ENCODE measurements at places on chromosomes 5 and 9. TPM values are rescaled to one million over a fixed set of nuclear protein-coding genes. Genes with fewer than 3 reads are reported as not detected.

GRCh38 chr5:179700401-179700918 is 1.7 kb downstream of the CANX start:
- no peak for DNase-seq

GRCh38 chr9:126342621-126343031 is 16.0 kb downstream of the MVB12B start:
- no peak for DNase-seq

DNA sequence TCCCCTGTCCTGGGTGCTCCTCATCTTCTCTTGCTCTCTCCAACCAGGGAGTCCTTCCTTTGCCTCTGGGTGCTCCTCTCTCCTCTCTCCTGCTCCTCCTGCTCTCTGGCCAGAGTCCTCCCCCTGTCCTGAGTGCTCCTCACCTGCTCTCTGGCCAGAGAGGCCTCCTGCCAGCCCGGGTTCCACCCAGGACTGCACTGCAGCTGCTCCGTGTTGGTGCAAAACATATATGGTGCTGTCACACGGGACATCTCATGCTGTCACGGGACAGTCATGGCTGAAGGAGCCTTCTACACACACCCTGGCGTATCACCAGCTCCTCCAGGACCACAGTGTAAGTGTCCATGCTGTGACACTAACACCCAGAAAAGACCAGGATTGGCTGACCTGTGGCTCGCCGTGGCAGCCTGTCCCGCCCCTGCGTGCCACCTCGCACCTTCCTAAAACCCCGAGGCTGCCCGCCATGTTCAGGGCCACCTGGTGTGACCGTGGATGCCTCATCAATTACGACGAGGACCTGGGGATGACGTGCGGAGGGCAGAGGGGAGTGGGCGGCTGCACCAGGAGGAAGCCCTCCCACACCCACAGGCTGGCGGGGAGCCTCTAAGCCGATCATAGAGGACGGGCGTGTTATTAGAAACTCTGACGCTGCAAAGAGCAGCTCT is 27.9 kb upstream of the SLC6A3 start:
- no peak for DNase-seq

DNA sequence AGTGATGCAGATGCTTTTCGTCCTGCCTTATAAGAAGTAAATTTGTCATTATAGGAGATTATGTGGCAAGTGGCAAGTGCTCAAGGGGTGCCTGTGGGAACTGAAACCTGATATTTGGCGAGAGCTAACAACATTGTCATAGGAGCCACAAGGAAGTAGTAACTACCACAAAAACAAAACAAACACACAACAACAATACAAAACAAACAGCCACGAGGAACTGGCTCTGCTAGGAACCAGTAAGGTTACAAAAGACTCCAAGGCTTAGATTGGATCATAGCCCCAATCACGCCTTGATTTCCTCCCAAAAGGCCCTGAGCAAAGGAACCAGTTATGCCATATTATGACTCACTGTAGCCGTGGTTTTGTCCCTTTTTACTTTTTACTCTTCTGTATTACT is 1045.2 kb downstream of the CDH12 start:
- DNase-seq: no peak

DNA sequence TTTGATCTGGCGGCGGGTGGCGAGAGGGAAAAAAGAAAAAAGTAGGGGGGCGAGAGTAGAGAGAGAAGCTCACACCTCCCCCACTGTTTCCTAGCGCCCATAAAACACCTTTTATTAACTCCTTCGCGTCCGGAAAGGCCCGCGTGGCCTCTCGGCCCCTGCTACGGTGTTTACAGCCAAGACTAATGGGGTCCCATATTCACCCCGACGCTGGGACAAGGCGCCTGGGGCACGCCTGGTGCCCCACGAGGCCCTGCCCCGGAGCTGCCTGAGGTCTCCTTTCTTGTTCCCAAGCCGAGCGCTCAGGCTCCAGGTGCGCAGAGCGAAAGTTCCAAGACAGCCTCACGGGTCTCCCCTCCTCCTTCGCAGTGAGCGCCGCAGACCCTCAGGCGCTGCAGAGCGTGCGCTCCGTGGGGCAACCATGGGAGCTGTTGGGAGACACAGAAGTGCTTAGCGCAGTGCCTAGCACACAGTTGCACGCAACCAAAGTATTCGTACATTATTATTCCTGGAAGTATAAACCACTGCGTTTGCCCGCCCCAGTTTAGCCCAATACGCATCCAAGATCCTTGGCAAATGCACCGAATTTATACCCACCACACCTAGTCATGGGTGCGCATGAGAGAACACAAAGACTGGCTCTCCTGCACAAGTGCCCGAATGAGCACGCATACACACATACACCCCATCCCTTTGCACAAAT is 4.3 kb downstream of the HAND1 start:
- no peak for DNase-seq

DNA sequence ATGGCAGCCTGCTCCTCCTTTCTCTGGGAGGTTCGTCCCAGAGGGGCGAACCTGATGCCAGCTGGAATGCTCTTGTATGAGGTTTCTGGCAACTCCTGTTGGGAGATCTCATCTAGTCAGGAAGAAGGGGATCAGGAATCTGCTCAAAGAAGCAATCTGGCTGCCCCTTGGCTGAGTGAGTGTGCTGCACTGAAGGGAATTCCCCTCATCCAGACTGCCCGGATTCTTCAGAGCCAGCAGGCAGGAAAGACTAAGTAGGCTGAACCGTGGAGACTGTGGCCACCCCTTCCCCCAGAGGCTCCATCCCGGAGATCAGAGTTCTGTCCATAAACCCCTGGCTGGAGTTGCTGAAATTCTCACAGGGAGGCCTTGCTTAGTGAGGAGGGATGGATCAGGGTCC is 476.0 kb downstream of the CSNK1G3 start:
- DNase-seq: no peak

DNA sequence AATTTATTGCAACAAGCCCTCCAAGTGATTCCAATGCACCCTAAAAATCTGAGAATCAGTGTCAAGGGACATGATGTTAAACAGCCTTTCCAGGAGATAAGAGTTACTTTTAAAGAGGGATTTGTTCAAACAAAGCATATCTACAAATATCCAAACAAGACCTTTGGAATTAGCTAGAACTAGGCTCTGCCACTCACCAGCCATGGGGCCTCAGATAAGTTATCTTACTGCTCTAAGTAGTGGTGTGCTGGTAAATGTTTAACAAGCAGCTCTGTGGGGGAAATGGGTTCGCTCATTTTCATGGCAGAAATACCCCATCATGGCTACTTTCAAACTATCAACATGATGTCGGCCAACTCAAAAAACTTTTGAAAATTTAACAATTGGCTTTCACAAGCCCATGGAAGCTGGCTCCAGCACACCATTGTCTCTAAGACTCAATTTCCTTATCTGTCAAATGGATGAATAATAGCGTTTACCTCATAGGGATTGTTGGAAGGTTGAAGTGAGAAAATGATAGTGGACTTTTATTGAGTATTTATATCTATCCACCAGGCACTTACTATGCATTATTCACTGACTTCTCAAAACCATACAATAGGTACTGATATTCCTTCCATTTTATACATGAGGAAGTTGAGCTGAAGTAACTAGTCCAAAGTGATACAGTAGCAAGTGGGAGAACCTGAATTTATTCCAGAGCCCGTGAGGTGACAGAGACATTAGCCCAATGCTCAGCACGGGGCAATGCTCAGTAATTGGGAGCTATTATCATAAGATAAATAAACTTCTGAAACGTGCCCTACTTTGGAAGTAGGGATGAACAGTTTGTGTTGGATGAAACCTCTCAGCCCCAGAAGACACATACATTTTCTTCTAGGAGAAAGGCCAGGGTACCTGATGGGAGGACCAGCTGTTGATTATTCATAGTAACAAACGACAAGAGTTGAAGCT is 43.2 kb downstream of the SH3RF2 start:
- no peak for DNase-seq

DNA sequence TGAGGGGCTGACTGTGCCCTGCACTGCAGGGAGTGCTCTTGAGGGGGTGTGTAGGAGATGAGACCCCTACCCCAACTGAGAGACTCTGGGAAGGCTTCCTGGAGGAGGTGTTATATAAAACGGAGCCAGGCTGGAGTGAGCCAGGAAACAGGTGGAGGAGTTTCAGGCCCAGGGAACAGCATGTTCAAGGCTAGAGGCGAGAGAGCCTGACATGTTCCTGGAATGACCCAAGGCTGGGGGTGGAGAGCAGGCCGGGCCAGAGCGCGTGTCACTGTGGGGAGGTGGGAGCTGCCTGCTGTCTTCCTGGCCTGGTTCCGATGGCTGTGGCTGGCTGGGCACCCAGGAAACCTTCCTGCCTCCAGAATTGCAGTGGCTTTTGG is 48.7 kb downstream of the RXRA start:
- no peak for DNase-seq

DNA sequence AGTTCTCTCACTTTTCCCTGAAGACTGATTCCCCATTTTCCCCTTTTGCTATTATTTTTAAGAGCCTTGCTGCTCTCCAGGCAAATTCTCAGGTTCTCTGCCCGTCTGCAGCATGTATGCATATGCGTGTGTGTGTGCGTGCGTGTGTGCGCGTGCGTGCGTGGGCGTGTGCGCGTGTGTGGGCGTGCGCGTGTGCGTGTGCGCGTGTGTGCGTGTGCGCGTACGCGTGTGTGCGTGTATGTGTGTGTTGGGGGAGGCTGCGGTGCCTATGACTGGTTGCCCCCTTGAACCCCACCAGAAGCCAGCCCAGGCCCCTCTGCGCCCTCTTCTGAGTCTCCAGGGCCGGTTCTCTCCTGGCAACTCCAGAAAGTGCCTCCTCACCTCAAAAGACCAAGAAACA is 987 bp upstream of the FOXI1 start:
- no peak for DNase-seq

DNA sequence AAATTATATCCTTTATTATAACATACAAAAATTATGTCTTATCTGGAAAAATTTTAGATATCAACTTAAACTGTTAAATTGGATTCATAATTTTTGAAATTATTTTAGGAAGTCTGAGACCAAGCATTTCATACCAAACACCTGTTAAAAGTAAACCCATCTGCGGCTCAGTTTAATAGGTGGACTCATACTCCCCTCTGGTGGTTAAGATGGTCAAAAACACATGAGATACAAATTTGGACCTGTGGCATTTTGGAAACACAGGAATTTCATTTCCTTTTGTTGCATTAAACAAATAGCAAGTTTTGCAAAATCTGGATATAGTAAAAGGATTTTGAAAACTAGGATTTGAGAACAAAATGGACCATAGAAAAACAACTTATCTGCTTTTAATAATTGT is 53.7 kb downstream of the RGMB start:
- no peak for DNase-seq

- DNase-seq: no peak
These were observed 15.6 kb downstream of the PSD2 start for GRCh38 chr5:139811274-139811607.

DNA sequence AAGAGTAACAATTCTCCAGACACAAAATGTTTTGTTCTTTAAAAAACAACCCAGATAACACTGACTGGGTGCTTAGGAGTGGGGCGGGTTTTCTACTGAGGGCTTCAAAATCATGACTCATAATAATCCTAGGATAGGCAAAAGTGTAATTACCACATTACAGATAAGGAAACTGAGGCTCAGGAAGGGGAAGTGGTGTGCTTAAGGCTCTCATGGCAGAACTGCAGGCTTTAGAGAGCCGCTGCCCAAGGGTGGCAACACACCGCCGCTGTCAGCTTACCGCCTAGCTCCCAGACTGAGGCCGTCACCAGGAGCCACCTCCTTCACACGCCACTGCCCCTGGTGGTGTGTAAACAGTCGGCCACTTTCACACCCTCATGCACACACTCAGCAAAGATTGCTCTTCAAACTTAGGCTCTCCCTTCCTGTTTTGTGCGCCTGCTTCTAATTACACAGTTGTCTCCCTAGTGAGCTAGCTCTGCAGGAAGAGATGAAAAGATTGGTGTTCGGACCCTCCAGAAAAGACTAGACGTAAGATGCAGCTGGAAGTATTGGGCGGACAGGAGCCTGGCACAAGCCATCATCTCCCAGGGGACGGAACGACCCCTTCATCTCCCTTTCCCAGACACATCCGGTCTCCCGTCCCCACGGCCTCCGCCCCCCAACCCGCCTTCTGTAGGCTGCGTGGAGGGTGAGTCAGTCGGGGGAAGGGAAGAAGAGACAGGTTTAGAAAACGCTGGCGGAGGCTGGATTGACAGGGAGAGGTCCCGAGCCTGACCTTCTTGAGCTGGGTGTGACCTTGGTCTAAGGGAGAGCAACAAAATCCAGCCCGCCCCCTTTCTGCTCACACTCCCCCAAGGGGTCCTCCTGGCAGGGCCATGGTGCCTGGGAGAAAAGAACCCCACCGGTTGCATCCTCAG is 162.7 kb downstream of the SYK start:
- no peak for DNase-seq

DNA sequence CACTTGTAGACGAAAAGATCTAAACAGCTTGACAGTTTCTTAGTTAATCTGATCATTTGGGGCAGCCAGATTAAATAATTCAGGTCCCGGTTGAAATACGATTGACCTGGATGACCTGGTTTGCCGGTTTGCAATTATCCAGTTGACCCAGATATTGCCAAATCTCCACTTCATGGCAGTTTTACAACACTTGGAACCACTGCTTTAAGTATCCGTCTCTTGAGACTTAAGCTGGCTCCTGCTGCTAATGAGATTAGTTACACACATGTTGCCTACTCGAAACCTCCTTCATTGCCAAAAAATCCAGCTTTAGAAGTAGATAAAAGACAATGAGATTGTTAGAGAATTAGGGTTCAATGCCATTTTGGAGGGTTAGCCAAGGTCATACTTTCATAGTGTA is 136.2 kb upstream of the HAPLN1 start:
- DNase-seq: no peak

DNA sequence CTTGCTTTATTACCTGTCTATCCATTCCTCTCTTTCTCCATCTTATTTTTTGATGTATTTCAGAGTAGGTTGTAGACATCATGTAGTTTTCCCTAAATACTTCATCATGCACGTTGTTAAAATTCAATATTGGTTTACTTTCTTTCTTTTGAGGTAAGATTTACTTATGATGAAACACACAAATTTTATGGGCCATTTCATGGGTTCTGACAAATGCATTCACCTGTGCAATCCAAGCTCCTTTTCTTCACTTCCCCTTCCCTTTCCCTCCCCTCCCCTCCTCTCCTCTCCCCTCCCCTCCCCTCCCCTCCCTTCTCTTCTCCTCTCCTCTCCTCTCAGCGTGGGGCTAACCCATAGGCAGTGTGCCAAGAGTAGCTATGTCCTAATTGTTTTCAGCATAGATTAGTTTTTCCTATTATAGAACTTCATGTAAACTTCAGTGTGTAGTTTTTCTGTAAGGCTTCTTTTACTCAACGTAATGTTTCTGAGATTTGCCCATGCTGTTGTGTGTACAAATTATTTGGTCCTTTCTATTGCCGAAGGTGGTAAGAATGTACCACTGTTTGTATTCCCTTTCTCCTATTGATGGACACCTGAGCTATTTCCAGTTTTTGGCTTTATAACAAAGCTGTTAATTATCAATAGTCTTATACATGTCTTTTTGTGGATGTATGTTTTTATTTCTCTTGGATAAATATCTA is 92.9 kb upstream of the CLINT1 start:
- no peak for DNase-seq

- DNase-seq: no peak
These were observed 84.2 kb downstream of the ARL15 start for GRCh38 chr5:54226215-54226614.

The SNAPC3 gene
- 80.5 TPM for total RNA-seq

The ADAMTS12 gene
- 1.2 TPM for total RNA-seq

The TIMD4 gene
- total RNA-seq: not detected

The LRRC19 gene
- not detected for total RNA-seq

The ZNF169 gene
- total RNA-seq: 10.0 TPM

The PTPRD gene
- 336 TPM for total RNA-seq

The PAX5 gene
- not detected for total RNA-seq

The BASP1 gene
- total RNA-seq: 359 TPM

The CARD9 gene
- total RNA-seq: 0.47 TPM

The DRD1 gene
- total RNA-seq: 6.1 TPM

The STPG3 gene
- not detected for total RNA-seq

The TOR1A gene
- 21.8 TPM for total RNA-seq

The LCN1 gene
- not detected for total RNA-seq

All from occipital lobe (tissue), 3 donors.